ENCODE measurements at places on chromosomes 7 and 10.

DNA sequence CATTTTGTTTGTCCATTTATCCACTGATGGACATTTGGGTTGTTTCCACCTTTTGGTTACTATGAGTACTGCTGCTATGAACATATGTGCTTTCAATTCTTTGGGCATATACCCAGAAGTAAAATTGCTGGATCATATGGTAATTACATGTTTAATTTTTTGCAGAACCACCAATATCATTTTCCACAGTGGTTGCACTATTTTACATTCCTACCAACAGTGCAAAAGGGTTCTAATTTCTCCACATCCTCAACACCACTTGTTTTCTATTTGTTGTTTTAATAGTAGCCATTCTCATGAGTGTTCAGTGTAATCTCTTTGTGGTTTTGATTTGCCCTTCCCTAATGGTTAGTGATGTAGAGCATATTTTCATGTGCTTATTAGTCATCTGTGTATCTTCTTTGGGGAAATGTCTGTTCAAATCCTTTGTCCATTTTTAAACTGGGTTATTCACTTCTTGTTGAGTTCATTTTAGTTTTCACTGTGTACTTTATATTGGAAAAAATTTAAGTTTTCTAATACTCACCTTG, 101.9 kb downstream of the HIBADH start:
- DNase-seq: no peak

DNA sequence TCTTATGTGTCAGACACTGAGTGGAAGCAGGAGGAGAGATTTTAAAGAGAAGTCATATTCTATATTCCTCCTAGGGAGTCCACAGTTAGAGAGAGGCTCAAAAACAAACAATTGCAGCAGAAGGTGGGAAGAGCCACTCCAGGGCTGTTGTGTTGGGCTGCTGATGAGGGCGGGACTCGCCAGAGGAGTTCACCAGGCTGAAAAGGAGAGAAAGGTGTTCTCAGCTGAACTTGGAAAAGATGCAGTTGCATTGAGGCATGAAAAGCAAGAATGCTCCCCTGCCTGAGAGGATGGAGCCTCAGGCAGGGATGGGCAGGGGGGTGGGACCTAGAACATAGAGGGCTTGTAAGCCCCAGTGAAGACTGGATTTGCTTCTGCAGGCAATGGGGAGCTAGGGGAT, 324.2 kb downstream of the CXCL12 start:
- DNase-seq: no peak

- DNase-seq: no peak
These were observed 32.6 kb downstream of the PIP4K2A start for GRCh38 chr10:22681783-22682183.

- no peak for DNase-seq
These were observed 41.6 kb downstream of the PDSS1 start for GRCh38 chr10:26739071-26739631.

- DNase-seq: no peak
These were observed 334.0 kb downstream of the WDR37 start for GRCh38 chr10:1390200-1390599.

- DNase-seq: no peak
These were observed 62.9 kb upstream of the MNX1 start for GRCh38 chr7:157073335-157073734.

- DNase-seq: peak; percentile 72
These were observed 44.5 kb upstream of the TRIM8 start for GRCh38 chr10:102599565-102600327.

DNA sequence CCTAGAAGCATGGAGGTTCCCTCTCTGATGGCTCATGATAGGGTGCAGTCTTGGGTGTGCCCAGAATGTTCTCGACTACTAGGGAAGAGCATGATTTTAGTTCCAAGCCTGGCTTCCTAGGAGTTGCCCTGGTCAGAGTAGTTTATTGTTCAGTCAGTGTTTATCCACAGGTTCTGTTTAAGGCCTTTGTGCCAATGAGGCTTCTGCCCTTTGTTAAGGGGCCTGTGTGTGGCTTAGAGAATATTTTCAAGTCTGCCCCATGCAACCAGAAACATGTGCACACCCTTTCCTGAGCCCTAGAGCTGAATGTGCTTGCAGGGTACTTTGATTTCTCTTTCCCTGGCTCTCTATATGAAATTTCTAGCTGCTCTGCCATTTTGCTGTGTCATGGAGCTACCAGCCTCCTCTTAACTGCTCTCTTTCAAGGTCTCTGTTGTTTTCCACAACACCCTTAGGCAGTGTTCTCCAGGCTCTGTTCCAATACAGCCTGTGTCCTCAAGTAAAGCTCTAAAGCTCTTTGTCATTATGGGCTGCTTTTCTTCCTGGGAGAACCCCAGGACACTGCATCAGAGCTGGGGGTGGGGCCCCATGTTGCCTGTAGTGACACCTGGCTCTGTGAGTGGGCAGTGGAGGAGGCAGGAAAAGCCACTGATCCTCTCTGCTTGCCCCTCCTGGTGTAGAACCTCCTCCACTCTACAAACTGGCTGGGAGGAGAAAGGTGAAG, 34.1 kb upstream of the TSPAN33 start:
- no peak for DNase-seq

DNA sequence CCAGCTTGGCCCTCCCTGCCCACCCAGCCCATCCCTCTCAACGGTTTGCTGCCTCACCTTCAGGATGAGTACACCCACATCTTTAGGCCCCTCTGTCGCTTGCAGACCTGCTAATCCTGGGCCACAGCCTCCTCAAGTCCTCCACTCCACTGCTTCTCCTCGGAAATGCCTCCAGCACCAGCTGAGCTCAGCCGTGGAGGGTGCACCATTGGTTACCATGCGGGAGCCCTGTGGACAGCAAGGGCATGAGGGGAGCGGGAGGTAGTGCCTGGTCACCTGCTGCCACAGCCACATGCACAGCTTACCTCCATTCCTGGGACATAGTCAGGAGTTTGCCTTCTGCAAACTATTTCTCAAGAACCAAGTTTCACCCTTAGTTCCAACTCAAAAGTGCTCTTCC, 286.3 kb upstream of the ZMIZ1 start:
- no peak for DNase-seq

DNA sequence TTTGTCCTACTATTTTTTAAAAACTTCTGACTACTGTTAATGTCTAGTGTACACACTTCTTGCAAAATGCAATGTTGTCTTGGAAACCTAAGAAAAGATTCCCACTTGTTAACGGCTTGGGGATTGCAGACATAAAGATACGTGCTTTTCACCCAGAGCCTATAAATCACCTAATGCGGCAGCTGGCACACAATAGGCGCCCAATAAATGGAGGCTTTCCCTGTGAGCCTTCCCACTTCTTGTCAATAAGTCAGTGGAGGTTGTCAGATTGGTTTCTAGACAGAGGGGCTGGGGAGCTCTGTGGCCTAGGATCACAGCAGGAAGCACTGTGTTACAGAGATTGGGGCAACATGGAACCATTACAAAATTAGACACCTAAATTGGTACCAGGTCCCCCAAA, 74.7 kb downstream of the VSTM4 start:
- no peak for DNase-seq

DNA sequence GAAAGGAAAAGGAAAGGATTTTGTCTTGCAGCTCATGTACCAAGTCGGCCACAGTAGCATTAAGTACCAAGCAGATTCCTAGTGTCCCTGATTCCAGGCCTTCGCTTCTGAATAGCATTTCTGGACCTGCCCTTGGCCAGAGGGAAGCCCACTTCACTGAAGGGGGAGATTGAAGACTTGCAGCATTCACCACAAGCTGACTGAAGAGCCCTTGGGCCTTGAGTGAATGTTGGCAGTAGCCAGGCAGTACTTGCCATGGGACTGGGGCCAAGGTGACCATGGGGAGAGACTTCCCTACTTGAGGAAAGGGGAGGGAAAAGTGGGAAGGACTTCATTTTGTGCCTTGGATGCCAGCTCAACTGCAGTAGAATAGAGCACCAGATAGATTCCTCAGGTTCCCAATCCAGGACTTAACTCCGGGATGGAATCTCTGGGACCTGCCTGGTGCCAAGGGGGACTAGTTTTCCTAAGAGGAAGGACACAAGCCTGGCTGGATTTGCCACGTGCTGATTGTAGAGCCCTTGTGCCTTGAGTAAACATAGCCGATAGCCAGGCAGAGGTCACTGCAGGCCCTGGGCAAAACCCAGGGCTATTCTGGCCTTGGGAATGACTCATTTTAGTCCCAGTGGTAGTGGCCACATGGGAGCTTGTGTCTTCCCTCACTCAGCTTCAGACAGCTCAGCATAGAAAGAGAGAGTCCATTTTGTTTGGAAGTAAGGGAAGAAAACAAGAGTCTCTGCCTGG, 141.7 kb upstream of the KCND2 start:
- no peak for DNase-seq
